ENCODE measurements at places on chromosomes 3 and 15.

DNA sequence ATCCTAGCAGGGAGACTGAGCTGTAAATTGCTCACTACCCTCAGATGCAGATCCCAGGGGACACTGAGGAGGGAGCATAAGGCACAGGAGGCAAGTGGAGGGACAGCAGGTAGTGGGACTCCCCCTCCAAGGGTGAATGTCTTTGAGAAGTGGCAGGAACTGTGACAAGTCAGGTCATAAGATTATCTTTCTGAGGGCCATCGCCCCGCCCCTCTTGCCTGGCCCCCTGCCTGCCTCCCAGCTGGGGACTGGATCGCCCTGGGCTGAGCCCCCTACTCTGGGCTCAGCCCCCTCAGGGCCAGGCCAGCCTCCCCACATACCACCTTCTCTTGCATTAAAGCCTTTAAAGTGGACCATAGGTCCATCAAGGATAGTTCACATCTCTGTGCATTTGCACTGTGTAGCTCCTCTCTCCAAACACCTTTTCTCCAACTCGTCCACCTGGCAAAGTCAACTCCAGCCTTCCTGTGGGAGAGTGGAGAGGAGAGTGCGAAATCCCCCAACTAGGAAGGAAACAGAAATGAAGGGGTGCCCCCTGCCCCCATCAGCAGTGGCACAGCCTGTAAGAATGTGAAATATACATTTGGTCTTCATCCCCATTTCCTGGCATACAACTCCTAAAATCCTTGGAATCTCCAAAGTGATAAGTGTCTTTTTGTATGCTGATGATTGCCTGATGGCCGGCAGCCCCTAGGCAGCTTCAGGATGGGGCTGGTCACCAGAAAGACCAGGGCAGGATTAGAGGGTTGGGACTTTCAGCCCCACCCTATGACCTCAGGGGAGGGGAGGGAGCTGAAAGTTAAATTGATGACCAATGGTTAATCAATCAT, 14.7 kb downstream of the PIF1 start:
- DNase-seq = no peak

GRCh38 chr15:100879464-100880138, at the start of gene ALDH1A3:
Gene ALDH1A3, plus strand, starts transcription at chr15:100879831. Its CDS starts 77 bp downstream, at chr15:100879908.
- no peak for DNase-seq

DNA sequence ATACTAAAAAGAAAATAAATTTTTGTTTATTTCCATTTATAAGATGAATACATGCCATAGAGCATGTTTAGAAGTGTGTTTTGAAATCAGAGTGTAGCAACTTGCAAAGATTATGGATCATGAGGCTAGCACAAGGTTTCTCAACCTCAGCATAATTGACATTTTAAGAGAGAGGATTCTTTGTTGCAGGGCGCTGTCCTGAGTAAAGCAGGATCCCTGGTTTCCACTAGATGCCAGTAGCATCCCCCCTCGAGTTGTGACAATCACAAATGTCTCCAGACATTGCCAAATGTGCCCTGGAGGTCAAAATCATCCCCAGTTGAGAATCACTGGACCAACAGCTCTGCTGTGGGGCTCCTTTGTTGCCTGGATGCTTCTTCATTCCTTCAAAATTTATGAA, 128.5 kb upstream of the RBMS3 start:
- DNase-seq = no peak

- peak; percentile 42 for DNase-seq
Observed at GRCh38 chr3:101988596-101988995, 139.3 kb downstream of the NFKBIZ start.

DNA sequence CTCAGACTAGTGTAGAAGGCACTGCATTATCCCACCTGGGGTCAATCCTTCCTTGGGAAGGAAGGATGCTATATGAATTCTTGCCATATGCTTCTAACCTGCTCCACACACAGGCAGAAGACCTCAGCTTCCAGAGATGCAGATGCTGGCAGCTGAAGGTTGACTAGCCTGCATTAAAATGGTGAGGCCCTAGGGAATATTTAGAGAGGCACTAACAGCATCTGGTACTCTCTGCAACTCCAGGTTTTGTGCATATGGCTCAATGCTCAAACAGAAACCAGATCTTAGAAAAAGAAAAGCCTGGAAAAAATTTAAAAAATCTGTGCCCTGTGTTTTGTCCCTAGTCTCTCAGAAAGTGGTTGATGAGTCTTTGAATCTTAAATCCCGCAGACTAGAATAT, 56.0 kb upstream of the MYRIP start:
- no peak for DNase-seq

DNA sequence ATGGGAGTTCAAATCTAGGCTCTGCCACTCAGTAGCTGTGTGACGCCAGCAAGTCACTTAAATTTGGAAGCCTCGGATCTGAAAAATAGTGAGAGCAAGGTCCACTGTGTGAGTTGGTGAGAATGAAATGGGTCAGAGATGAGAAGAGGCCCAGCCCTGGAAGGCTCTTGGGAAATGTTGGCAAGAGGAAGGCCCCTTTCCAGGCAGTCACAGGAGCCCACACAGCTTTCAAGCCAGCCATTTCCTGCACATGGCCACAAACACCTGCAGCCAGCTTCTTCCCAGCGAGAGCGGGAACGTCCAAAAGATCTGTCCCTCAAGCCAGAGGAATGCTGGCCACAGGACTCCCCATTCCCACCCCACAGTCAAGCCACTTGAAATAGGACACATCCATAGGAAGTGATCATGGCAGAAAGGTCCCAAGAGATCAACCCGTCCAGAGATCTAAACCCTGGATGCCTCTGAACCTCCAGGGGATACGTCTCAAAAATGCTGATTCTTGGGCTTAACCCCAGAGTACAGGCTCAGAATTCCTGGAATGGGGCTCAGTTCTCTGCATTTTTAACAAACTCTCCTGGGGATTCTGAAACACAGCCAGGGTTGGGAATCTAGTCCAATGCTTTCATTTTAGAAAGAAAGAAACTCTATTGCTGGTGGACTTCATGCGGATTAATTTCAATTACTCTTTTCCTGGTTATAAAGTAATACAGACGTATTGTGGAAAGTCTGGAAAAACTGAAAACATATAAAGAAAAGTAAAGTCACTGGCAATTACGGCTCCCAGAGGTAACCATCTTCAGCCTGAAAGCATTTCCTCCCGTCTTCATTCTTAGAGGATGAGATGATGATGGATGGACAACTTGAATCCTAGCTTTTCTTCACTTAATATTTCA, 35.9 kb downstream of the NTRK3 start:
- no peak for DNase-seq

DNA sequence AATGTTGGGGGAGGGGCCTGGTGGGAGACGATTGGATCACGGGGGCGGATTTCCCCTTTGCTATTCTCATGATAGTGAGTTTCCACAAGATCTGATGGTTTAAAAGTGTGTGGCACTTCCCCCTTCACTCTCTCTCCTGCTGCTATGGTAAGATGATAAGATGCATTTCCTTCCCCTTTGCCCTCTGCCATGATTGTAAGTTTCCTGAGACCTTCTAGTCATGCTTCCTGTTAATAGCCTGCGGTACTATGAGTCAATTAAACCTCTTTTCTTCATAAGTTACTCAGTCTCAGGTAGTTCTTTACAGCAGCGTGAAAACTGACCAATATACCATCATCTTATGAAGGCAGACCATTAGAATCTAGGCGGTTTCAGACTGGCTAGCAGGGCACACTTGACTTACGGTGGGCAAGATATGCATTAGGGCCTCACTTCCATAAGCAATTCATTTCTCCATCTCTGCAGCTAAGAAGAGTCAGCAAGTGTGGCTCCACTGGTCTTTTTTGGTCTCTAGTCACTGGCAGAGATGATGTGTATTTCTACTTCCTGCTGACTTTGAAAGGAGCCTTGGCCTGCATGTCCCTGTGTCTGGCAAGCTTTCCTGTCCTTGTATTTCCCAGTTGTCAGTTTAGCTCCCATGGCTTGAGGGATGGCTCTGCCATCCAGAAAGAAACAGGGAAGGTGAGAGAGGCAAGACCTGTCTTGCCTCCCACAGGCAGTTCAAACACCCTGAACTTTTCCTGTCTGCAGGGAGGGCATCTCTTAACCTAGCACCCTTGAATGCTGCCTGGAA, 109.0 kb upstream of the ADAMTS9 start:
- no peak for DNase-seq

DNA sequence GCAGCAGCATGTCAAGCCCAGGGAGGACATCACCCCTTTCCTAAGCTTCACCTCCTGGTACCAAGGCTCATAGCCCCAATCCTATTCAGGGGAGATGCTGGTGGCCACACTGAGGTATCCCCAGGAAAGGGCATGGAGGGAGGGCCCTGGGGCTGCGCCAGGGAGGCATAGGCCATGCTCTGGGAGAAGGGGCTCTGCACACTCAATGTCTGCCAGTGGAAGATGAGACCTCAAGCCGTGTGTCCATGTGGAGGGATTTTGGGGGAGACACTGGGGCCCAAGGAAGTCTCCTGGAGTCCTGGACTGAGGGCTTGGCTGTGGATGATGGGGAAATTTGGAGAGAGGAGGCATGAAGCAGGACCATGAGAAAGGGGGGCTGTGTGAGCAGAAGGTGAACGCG, 21.2 kb upstream of the PRR23E start:
- no peak for DNase-seq

GRCh38 chr15:84783493-84784251, 33.5 kb upstream of the ALPK3 start:
- DNase-seq = no peak

DNA sequence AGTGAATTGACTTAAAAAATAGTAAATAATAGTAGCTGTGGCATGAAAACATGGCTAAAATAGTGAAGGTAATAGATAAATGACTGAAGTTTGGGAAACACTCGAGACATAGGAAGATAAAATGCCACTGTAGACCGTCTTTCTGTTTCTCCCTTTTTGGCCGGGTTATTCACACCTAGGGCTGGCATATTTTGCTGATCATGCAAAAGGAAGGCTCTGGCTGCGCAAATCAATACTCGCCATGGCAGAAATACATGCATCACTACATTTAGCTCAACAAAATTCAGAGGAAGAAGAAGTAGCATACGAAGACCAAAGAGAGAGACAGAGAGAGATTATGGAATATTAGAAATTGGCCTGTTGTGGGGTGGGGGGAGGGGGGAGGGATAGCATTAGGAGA, 242.2 kb upstream of the KBTBD8 start:
- no peak for DNase-seq

- DNase-seq = no peak
Observed at GRCh38 chr3:183247011-183247589, 6.0 kb upstream of the B3GNT5 start.

DNA sequence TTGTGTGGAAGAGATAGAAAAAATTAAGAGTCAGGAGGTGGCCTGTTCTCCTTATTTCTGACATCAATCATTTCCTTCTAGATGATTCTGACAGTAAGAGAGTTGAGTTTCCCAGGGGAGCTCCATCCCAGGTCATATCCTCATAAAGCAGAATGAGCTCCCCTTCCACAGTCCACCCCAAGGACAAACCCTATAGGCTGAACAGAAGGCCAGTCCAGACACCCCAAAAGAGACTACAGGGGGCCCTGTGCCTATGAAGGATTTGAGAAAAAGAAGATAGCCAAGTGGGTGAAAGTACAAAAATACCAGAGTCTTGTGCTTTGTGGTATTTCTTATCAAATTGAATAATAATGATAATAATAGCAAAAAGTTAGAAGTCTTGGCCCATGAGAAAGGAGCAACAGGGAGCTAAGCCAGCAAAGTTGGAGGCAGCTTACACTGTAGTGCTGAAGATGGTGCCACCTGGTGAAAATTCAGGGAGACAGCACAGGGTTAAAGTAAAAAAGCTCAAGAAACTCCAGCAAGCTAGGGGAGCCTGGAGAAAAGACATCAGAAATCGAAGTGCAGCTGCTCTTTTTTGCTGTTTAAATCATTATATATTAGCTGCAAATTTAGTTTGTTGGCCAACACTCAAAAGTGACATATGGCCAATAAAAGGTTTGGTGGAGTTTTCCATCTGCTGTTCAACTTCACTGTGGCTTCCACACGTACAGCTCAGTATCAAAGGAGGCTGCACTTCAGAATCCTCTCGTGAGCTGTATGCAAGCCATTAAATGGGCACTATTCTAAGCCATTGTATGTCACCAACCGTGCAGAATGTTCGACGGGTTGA, 35.8 kb upstream of the SLC24A5 start:
- DNase-seq = no peak

DNA sequence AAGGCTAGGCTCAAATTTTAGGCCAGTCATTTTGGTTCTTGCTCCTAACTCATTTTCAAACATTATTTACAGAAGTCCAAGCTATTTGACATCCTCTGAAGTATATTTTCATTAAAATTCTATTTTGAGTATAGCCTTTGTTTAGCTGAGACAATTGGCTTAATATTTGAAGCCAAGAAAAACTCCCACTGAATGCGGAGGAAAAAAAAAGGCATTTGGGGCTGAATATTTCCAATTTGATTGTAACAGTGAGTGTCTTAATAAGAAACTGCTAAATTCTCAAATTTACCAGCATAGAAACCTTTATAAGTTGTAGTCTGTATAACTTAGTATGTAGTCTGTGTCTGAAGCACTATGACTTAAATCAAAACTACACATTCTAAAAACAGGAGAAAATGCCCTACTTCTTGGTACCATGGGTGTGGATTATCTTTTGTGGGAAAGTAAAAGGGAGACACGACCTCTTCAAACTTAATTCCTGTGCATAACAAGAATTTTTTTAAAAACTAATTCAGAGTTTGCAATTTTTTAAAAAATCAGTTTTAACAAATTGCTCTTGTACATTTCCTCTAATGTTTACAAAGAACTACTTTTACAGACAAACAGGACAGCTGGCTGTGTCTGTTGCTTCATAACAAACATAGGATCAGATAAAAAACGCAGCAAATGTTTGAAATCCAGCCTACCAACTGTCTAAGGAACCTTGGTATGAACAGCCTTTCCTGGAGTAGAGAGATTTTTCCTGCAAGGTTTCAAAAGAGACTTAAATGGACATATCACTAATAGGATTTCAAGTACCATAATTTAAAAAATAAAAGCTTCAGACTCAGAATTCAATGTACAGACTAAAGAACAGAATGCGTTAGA, 52.7 kb upstream of the LMOD3 start:
- DNase-seq = no peak

DNA sequence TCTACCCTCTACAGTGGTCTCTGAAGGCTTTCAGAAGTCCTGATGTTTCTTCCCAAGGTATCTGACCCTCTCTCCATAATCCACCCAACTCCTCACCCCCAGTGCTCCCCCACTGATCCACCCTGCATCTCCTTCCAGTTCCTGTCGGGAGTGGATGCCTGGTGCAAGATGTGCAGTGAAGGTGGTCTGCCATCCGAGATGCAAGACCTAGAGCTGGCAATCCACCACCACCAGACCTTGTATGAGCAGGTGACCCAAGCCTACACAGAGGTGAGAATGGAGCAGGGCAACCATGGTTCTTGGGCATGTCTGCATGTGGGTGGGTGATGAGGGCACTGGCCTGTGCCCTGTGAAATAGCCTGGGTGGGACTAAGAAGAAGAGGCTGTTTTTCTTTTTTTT, 337.8 kb upstream of the ROPN1 start:
- no peak for DNase-seq
